ENCODE measurements at places on chromosomes 13 and 19.

- DNase-seq = no peak
Measured at GRCh38 chr13:114196629-114197028, 17.6 kb downstream of the CFAP97D2 start.

DNA sequence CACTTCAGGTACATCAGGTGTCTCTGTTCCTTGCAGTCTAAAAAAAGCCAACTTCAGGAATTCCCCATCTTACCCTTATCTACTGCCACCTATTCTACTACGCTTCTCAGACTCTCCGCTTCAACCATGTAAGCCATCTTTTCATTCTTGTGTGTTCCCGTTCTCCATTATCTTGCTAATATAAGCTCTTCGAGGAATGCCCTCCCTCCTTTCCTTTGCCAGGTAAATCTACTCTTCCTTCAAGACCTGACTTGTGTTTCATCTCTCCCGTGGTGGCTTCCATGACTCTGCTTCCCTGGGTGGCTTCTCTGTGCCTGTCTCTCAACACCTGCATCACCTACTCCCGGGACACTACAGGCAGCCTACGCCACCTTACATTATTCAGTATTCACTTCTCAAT lies 42.3 kb upstream of the MEDAG start:
- DNase-seq = no peak

DNA sequence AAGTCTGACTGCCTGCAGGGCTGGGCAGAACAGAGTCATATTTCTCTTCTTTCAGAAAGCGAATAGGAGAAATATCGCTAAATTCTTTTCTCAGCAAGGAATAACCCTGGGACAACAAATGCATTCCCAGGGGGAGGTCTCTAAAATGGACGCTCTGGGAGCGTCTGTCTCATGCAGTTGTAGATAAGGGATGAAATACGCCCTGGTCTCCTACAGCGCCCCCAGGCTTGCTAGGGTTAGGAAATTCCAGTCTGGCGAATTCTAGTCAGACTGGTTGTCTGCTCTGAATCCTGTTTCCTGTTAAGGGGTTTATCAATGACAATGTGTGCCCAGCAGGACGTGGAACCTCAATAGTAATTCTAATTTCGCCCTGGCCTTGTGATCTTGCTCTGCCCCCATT lies 1214.1 kb downstream of the DIAPH3 start:
- DNase-seq = no peak

- no peak for DNase-seq
Measured at GRCh38 chr19:35232912-35233311, 4.4 kb upstream of the FAM187B start.

DNA sequence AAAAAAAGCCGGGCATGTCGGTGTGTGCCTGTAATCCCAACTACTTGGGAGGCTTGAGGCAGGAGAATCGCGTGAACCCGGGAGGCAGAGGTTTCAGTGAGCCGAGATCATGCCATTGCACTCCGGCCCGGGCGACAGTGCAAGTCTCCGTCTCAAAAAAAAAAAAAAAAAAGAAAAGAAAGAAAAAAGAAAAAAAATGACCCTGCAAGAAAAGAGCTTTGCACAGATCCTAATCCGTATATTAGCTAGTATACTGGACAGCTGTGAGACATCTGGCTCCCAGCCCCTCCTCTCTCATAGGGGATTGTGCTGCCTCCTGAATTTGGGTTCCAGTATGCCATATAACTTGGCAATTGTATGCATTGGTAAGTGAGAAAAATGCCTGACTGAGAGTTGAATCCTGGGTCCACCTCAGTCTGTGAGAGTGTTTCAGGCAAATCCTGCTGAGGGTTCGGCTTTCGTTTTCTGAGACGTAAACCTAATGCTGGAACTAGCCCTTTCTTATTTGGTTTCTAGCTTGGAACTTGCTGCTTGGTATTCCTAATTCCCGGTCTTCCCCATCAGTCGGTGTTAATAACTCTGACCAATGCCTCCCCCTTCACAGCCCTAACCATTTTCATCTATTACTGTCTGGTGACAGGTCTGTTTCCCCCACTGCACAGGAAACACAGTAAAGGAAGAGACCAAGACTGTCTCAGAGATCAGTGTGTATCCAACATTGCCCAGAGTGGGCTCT lies 1.3 kb upstream of the AKT2 start:
- no peak for DNase-seq

DNA sequence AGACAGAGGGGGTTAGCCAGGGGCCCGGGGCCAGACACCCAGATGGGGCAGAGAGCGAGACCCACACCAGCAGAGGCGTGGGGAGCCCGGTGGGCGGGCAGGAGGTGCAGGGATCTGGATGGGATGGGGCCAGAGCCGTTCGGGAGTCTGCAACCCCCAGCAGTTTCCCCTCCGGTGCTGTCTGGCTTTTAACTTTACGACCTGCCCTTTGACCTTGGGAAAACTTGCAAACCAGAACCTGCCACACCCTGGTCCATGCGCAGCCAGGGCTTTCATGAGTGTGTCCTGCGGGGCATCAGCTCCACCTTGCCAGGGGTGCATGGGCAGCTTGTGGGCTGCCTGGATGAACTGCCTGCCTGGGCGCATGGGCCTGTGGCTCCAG lies 9.8 kb downstream of the JOSD2 start:
- DNase-seq = no peak

- no peak for DNase-seq
Measured at GRCh38 chr19:17797424-17798201, 2.7 kb downstream of the B3GNT3 start.

DNA sequence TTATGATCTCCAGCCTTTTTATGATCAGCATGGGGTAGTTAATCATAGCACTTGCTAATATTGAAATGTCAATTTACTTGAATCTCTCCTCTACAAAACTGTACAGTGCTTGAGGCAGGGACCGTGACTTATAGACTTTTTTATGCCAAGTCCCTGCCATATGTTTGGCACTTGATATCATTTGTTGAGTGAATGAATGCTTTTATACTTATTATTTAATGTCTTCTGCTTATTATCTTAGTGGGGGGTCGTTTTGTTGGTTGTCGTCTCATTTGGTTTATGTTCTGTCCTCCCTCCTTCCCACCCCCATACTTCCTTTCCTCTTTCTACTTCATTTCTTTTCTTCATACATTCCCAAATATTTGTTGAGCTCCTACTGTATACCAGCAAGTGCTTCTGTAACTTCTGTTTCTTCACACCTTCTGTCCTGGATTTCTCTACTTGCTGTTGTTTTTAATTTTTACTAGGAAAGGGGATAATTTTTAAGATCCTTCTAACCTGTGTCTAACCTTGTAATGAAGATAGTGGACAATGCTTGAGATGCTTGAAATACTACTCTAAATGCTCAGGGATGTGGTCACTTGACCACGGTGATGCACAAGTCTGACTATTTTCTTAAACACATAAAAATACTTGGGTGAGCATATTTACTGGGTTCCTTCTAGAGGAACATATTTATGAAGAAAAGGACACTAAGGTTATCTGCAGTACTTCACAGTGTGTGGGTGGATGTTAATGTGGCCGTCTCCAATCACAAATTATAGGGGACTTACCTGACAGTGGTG lies 223.8 kb downstream of the TDRD3 start:
- peak; percentile 40 for DNase-seq

- no peak for DNase-seq
Measured at GRCh38 chr19:35287713-35288112, 4.2 kb upstream of the MAG start.
